ENCODE measurements at places on chromosomes 4 and X. TPM values are rescaled to one million over a fixed set of nuclear protein-coding genes. Genes with fewer than 3 reads are reported as not detected.

GRCh38 chr4:151202851-151203455 lies 74.0 kb upstream of the PRSS48 start:
- DNase-seq: no peak
- H3K36me3 ChIP-seq: no peaks in the 10 kb centered on the region
- H3K4me1 ChIP-seq: no peaks in the 10 kb centered on the region
- no peak overlapping the region for H3K4me3 ChIP-seq
- H3K27me3 ChIP-seq: no peaks in the 10 kb centered on the region
- H3K27ac ChIP-seq: no peak overlapping the region

DNA sequence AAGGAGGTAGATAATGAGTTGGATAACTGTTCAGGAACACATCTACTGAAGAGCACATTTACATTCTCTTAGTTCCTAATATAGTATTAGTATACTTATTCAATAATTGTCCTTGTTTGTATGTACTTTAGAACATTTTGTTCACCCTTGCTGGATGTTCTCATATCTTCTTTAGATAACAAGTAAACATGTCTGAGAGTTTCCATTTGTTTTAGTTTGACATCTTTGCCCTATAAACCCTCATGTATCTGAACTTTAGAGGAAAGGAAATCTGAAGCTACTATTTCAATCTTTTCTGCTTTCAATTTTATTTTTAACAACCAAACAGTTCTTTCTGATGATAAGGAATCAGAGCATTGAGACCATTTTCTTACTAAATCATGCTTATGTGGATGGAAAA lies 518.6 kb downstream of the RPA4 start:
- no peak overlapping the region for H3K27ac ChIP-seq
- no peak for DNase-seq
- peaks cover 23% of the 10 kb centered on the region for H3K4me1 ChIP-seq
- no peak overlapping the region for H3K4me3 ChIP-seq

IL1RAPL1 gene
- total RNA-seq: not detected

DNA sequence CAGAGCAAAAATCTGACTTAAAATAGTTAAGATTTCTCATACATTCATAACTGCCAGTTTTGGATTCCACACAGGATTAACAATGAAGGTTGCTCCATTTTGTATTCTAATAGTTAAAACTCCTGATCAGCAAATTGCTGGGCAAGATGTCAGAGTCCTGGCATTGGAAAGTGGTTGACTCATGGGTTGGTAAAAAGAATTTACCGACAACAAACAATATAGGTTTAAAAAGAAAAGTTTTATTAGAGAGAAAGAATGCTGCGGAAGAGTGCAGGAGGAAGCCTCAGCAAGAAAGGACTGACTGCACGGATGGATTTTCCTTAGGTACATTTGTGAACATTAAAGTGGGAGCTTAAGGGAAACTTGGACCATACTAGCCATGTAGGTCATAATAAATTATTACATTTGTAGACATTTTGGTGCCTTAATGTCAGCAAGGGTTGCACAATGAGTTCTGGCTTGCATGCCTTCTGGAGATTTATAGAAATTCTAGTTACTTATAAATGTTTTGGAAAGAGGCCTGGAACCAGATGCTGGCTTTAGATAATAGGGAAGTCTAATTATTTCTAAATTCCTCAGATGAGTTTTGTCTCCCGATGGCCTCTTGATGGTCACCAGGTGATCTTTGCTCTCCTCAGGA lies 25.4 kb upstream of the IL2 start:
- no peak overlapping the region for H3K4me3 ChIP-seq
- no peaks in the 10 kb centered on the region for H3K36me3 ChIP-seq
- H3K4me1 ChIP-seq: no peaks in the 10 kb centered on the region
- no peak for DNase-seq
